ENCODE measurements at places on chromosomes 12 and 14.
A peak's percentile ranks its signal among the peaks of the same experiment; 100 is the strongest.

- DNase-seq = no peak
These were observed 37.0 kb downstream of the PLEKHG3 start for GRCh38 chr14:64741200-64741599.

DNA sequence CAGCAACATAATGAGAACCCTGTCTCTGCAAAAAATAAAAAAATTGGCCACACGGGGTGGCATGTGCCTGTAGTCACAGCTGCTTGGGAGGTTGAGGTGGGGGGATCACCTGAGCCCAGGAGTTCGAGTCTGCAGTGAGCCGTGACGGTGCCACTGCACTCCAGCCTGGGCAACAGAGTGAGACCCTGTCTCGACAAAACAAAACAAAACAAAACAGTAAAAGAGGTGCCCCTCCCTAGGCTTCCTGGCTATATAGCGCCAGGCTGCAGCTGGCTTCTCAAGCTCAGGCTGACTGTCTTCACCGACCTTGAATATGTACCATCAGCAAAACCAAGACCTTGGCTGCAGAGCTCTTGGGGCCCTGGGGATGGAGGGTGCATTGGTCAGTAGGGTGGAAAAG, 29.4 kb downstream of the TSPAN9 start:
- DNase-seq = no peak

DNA sequence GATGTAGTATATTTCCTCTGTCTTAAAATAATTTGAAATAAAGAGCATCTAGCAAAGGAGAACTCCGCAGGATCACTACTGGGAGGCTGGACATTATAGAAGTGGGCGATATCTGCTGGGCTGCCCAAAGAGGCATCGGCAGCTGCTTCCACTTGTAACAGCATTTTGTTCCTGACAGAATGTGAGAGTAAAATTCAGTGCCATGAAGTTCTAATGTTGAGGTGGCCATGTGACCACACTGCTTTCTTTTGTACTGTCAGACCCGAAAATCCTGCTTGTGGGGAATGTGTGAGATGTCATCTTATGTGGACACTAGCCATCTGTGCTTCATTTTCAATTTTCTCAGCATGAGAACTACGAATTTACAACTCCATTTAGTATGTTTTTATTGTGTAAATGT, 151.9 kb downstream of the ACSS3 start:
- no peak for DNase-seq

DNA sequence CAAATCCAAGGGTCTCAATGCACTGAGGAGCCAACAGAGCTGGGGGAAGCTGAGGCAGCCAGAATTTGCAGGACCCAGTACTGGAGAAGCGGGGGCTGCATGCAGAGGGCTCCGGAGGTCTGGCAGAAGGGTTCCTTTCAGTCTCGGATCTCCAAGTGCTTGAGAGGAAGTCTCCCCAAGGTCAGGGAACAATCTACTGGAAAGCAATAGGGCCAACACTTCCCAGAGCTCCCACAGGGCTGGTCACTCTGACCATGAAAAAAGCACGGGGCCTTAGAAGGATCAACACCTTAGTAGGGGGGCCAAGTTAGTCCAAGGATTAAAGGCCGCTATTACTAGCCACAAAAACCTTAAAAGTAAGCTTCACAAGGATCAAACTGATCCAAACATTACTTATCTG, 31.7 kb downstream of the SPPL3 start:
- DNase-seq = no peak

GRCh38 chr14:70655110-70655826, 13.6 kb downstream of the TTC9 start:
- DNase-seq = peak; percentile 79

- DNase-seq = no peak
These were observed 75.1 kb upstream of the DBX2 start for GRCh38 chr12:45125997-45126396.

DNA sequence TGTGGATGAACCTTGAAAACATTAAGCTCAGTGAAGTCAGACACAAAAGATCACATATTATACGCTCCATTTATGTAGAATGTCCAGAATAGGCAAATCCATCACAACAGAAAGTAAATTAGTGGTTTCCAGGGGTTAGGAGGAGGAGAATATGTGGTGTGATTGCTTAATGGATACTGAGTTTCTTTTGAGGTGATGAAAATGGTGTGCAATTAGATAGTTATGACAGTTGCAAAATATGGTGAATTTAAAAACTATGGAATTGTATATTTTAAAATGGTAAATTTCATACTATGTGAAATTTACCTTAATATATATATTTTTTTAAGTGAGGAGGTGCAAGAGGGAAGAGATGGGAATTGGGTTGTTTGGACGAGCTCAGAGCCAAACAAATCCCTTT, 46.3 kb upstream of the KICS2 start:
- no peak for DNase-seq

DNA sequence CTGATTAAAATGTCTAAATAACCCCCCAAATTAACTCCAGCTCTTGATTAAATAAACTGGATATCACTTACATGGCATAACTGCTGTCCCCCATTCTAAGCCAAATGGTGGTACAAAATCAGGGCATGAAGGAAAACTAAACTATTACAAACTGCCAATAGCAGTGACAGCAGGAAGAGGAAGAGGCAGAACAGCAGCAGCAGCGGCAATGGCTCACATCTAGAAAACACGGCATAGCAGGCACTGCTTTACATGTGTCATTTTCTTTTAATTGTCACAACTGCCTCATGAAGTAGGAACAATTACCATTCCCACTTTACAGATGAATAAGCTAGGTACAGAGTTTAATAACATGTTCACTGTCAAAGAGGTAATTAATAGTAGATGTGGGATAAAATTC, 92.0 kb downstream of the EPS8 start:
- no peak for DNase-seq

GRCh38 chr14:90424686-90425372, 28.0 kb downstream of the CALM1 start:
- no peak for DNase-seq

GRCh38 chr14:71752111-71752738, 180.0 kb upstream of the RGS6 start:
- no peak for DNase-seq

- no peak for DNase-seq
These were observed 25.9 kb downstream of the CMKLR1 start for GRCh38 chr12:108313241-108313605.
